ENCODE measurements at places on chromosomes 6 and 20. TPM values are rescaled to one million over a fixed set of nuclear protein-coding genes. Genes with fewer than 3 reads are reported as not detected.

ECHDC1 gene
- polyA plus RNA-seq, result 31.9 TPM

MUC21 gene
- polyA plus RNA-seq, result 0.07 TPM

SOBP gene
- polyA plus RNA-seq, result 10.4 TPM

LAMA2 gene
- polyA plus RNA-seq, result 28.7 TPM

TREM1 gene
- polyA plus RNA-seq, result 1.1 TPM

GDAP1L1 gene
- polyA plus RNA-seq, result 1.4 TPM

BPI gene
- 0.07 TPM for polyA plus RNA-seq

LY6G6F gene
- polyA plus RNA-seq, result not detected

ZNF391 gene
- 0.72 TPM for polyA plus RNA-seq

All from right cardiac atrium (tissue), 5 donors.